NCI-H774 (cell line): ENCODE measurements at places on chromosomes 6 and 20.
A peak's percentile ranks its signal among the peaks of the same experiment; 100 is the strongest.

DNA sequence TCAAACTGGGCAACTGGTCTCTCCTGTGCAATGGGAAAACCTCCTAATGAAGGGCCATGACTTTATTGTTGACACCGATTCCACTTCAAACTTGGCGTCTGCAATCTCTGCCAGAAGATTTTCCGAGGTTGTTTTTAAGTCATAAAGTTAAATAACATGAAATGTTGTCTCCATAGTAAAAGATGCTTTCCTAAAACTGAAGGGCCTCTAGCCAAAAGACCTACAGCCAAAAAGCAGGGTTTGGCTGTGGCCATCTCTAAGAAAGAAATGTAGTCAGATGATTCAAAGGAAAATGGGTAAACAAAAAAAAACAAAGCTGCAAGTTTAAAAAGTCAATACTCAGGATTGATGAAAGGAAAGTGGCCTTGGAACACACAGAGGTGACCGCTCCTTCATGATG, 14.1 kb downstream of the CD93 start:
- DNase-seq, result no peak

GRCh38 chr6:93341900-93342613, 77.3 kb downstream of the EPHA7 start:
- peak; percentile 71 for DNase-seq

DNA sequence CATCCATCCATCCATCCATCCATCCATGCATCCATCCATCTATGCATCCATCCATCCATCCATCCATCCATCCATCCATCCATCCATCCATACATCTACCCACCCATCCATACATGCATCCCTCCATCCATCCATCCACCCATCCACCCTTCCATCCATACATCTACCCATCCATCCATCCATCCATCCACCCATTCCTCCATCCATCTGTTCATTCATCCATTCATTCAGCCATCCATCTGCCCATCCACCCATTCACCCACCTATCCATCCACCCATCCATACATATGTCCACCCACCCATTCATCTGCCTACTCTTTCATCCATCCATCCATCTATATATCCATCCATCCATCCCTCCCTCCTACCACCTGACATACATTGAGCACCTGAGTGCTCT, 70.7 kb upstream of the NNAT start:
- no peak for DNase-seq

DNA sequence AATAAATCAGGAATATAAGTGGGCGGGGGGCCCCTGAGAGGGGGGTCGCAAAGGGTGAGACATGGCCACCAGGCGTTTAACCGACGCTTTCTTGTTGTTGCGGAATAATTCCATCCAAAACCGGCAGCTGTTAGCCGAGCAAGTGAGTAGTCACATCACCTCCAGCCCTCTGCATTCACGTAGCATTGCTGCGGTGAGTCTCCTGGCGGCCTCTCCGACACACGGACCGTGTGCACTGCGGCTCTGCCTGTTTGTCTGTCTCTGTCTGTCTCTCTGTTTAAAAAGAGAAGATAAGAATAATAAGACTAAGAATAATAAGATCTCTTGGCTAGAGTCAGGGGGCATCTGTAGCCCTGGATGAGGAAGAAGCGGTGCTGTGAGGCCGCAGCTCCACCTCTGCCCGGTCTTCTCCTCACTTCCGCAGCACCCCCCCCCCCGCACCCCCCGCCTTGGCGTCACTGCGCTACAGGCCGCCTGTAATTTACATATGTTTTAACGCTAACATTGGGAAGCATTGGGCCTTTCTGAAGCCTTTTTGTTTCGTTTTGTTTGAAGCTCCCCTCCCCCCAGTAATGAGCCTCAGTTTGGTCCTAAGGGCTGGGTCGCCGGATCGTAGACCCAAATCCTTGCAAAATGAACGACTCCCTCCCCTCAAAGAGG, 993 bp downstream of the STX16 start:
- DNase-seq, result peak; percentile 6

GRCh38 chr6:161161889-161162624, 111.8 kb downstream of the AGPAT4 start:
- DNase-seq, result no peak

DNA sequence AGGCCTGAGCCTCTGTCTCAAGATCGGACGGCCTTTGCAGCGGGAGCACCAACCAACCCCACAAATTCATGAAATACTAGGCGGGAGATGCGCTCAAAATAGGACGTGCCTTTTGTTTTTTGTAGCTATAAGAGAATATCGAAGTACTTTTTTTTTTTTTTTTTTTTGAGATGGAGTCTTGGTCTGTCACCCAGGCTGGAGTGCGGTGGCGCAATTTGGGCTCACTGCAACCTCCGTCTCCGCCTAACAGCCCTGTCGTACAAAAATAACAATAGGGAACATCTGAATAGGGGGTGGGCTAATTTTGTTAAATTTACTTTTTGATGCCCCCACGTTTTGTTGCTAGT, 5.9 kb upstream of the TUBB2A start:
- DNase-seq, result no peak

DNA sequence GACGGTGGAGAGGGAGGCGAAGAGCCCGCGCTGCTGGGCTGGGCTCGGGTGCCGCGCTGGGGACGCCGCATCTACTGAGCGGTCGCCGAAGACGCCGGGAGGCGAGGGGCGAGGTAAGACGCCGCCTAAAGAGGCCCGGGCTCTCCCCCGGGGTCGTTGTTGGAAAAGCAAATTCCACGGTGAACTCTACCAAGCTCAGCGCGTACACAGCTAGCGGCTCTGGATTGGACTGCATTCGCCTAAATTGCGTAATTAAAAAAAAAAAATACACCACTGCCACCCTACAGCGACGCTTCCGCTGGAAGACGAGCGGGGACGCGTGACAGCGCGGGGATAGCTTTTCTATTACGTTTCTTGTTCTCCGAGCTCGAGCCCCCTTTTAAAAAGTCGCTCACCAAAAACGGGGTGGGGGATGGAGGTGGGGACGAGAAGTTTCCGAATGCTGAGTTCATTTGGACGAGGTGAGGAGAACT, 92.0 kb upstream of the PRDM1 start:
- no peak for DNase-seq

- no peak for DNase-seq
Measured at GRCh38 chr6:11428895-11429294, 108.7 kb upstream of the TMEM170B start.

GRCh38 chr6:6626187-6626586, 37.7 kb downstream of the LY86 start:
- no peak for DNase-seq
